ENCODE measurements at places on chromosomes 6 and 20. TPM values are rescaled to one million over a fixed set of nuclear protein-coding genes. Genes with fewer than 3 reads are reported as not detected.

GJA10 gene
- total RNA-seq, result not detected

GRCh38 chr6:26123675-26123946 lies 36.4 kb downstream of the HFE start:
- DNase-seq, result no peak
- peak overlapping the region; percentile 95 for H3K27ac ChIP-seq
- H3K4me3 ChIP-seq, result peak overlapping the region; percentile 94
- H3K27me3 ChIP-seq, result no peaks in the 10 kb centered on the region

DNA sequence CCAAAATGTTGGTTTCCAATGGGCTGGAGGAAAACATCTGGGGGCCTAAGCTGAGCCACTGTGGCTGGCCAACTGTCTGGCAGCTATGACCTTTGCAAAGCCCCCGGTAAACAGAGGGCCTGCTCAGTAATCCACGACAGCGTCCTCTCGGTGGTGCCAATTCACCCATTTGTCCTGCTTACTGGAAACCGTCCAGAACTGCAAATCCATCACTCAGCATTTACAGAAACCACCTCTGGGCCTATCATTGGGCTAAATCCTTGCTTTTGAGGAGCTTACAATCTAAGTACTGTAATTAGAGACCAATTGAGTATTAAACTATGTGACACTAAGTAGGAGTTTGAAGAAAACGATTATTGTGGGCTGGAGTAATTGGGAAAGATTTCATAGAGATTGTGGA lies 31.0 kb downstream of the ADAT2 start:
- H3K4me1 ChIP-seq, result no peaks in the 10 kb centered on the region
- no peak for DNase-seq
- no peak overlapping the region for H3K4me3 ChIP-seq
- no peaks in the 10 kb centered on the region for H3K36me3 ChIP-seq
- H3K27ac ChIP-seq, result no peak overlapping the region

- H3K27me3 ChIP-seq, result peaks cover 9% of the 10 kb centered on the region
- DNase-seq, result peak; percentile 73
- no peaks in the 10 kb centered on the region for H3K4me1 ChIP-seq
- no peak overlapping the region for H3K27ac ChIP-seq
These were observed 156.4 kb upstream of the ECI2 start for GRCh38 chr6:4291453-4292403.

- peak overlapping the region; percentile 81 for H3K27ac ChIP-seq
- H3K4me1 ChIP-seq, result peaks cover 9% of the 10 kb centered on the region
- no peaks in the 10 kb centered on the region for H3K27me3 ChIP-seq
- DNase-seq, result peak; percentile 100
- no peak overlapping the region for H3K4me3 ChIP-seq
- H3K36me3 ChIP-seq, result no peaks in the 10 kb centered on the region
These were observed 71.8 kb upstream of the TMEM181 start for GRCh38 chr6:158488065-158488464.

DNA sequence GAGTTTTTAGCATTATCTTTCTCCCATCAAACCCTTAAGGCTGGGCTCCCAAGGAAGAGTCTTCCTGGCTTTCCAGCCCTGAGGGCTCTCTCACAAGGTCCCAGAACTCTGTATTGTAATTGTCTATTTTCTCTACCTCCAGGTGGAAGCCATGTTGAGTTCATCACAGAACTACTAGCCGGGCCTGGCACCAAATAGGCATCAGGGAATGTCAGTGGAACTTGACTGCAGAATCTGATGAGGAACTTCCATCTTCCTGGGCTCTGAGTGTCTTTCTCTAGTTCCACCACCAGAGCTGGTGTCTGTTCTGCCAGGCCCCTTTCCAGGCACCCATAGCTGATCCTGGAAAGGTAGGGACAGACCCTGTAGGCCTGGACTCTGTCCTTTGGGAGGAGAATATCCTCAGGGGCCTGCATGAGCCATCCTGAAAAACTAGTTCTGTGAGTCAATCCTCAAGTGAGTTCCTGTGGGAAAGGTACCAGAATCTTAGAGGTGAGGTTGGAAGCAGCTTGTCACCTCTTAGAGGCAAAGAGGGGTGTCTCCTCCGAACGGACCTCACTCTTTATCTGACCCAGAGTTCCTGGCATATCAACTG lies 11.1 kb upstream of the TOP1 start:
- H3K4me3 ChIP-seq, result no peak overlapping the region
- no peak overlapping the region for H3K27ac ChIP-seq
- no peaks in the 10 kb centered on the region for H3K36me3 ChIP-seq
